ENCODE measurements at places on chromosomes 1 and 21.

GRCh38 chr1:172742599-172743500 lies 83.9 kb downstream of the FASLG start:
- DNase-seq = peak; percentile 47

GRCh38 chr1:225813214-225813964 lies 3.5 kb downstream of the EPHX1 start:
- DNase-seq = peak; percentile 60

DNA sequence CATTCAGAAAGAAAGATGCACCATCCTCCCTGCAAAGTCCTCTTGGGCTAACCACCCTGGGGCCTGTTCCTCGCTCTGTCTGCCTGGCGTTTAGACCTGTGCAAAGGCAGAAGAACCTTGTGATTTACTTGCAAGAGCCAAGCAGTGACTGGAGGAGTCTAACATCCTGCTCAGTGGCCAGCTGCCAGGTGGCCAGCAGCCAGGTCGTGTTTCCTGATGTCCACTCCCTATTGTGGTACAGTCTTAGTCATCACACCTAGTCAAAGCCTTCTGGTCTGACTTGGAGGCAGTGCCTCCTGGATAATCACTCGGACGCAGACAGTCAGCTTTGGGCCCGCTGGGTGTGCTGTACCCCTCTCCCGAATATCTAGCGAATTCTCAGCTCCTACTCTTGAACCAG lies 118.1 kb downstream of the PGBD5 start:
- no peak for DNase-seq

GRCh38 chr1:60271041-60271440 lies 197.5 kb upstream of the C1orf87 start:
- no peak for DNase-seq

- DNase-seq = no peak
Measured at GRCh38 chr21:34201001-34201400, 127.6 kb downstream of the MRPS6 start.

DNA sequence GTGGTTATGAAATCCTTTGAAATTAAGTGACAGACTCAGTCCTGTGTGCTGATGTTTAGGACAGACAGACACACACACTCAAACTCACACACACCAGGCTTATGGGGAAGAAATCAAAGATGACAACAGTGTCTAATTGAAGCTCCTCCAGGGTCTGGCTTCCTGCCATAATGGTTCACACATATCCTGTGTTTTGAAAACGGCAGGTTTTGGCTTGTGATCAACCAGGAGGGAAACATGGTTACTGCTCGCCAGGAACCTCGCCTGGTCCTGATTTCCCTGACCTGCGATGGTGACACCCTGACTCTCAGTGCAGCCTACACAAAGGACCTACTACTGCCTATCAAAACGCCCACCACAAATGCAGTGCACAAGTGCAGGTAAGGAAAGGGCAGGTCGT lies 4.6 kb downstream of the MTARC1 start:
- no peak for DNase-seq

GRCh38 chr21:33848249-33848953 lies 67.2 kb downstream of the ATP5PO start:
- DNase-seq = no peak

- DNase-seq = no peak
Measured at GRCh38 chr1:2328676-2329455, 62.5 kb downstream of the MORN1 start.

DNA sequence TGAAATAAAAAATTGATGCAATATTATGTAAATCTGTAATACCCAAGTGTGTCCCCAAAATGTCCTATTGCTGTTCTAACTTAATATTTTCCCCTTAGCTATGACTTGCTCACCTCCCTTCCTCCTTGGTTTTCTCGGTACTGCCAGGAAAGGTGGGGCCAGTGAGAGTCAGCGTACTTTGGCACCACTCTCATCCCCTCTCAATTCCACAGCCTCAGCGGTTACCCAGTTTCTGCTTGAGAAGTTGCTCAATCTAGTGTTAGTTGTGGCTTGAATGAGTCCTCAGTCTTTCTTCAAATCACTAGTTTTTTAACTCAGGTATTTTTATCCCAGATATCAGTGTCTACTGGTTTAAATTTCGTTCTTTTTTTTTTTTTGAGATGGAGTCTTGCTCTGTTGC lies 32.3 kb downstream of the BCAS2 start:
- DNase-seq = no peak

GRCh38 chr1:223742856-223743517 lies 30.6 kb downstream of the CAPN2 start:
- DNase-seq = no peak

GRCh38 chr1:16915627-16915973 lies 6.1 kb upstream of the CROCC start:
- DNase-seq = no peak

GRCh38 chr1:25615563-25616094 lies 962 bp upstream of the MAN1C1 start:
- DNase-seq = no peak

- DNase-seq = no peak
Measured at GRCh38 chr1:76408303-76408702, 333.8 kb downstream of the ST6GALNAC3 start.

- no peak for DNase-seq
Measured at GRCh38 chr1:23114424-23115079, 54.1 kb downstream of the LUZP1 start.

DNA sequence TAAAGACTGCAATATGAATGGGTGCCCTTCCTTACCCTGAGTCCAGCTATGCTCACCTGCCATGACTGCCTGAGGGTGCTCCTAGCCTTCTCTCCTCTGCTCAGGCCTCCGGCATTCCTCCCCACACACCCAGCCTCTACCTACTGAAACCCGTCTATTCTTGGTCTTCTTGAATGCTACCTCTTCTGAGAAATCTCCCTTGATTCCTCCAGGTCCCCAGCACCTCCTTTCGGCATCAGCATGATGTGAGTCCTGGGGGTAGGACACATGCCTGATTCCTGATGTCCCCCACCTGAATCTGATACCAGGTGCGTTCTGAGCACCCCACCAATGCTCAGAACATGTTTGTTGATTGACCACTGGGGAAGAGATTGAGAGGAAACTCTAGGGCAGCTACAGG lies 8.6 kb downstream of the LDLRAD1 start:
- DNase-seq = no peak

DNA sequence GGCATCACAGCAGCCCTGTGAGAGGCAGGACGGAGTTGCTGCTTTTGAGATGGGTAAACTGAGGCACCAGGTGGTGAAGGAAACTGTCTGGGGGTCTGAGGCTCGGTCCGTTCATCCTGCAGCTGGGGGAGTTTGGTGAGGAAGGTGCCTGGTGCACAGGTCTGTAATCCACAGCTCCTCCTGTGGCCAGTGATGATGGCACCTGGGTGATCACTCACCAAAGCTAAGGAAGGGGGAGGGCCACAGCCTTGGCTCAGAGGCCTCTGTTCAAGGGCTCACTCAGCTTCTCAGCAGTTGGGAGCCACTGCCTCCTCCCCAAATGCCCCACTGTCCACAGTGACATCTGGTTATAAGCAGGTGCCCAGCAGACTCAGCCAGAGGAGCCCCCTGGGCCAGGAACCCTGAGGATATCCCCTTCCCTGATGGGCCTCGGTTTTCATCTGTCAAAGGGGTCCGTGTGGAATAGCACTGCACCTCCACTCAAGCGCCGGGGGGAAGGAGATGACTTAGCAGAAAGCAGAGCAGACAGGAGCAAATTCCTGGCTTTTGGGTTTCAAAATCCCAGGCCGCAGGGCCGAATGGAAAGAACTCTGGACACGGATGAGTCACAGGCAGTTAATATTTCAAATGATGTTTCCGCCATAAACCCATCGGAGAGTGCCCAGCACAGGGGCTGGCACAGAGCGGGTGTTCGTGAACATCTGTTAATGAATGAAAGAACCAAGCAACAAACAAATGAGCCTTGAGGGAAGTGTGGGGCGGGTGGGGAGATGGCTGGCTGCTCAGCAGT lies 82.8 kb downstream of the DMRTB1 start:
- peak; percentile 70 for DNase-seq

GRCh38 chr1:16043521-16043920 lies at the start of gene CLCNKB:
TSS of gene CLCNKB (plus strand) at chr1:16043782. CDS start at chr1:16044493, 711 bp downstream.
- DNase-seq = no peak

DNA sequence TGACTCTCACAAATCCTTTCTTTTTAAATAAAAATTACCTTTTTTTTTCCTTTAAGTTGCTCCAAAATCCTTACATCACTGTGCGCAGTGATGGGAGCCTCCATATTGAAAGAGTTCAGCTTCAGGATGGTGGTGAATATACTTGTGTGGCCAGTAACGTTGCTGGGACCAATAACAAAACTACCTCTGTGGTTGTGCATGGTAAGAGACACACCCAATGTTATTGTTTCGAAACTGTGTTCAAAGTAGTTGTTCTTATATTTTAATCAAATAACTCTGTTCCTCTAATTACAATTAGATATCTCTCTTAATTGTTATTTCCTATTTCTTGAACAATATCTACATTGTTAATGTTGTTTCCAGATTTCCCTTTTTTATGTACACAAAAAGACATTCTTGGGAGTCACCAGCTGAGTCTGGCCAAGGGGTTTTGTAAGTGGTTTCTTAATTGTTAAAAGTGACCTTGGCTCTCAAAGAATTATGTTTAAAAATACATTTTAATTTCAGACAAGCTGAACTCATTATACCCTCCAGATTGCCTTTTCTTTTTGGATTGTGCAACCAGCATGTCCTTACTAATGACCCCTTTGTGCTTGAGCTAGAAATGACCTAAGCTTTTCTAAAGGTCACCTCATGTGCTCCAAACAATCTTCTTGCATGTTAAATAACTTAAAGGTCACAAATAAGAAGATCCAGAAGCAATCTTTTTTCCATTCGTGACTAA lies 250.1 kb downstream of the HMCN1 start:
- no peak for DNase-seq

- DNase-seq = no peak
Measured at GRCh38 chr1:170318141-170318540, 172.4 kb downstream of the NTMT2 start.

- no peak for DNase-seq
Measured at GRCh38 chr1:156862997-156863599, 2.4 kb downstream of the NTRK1 start.

DNA sequence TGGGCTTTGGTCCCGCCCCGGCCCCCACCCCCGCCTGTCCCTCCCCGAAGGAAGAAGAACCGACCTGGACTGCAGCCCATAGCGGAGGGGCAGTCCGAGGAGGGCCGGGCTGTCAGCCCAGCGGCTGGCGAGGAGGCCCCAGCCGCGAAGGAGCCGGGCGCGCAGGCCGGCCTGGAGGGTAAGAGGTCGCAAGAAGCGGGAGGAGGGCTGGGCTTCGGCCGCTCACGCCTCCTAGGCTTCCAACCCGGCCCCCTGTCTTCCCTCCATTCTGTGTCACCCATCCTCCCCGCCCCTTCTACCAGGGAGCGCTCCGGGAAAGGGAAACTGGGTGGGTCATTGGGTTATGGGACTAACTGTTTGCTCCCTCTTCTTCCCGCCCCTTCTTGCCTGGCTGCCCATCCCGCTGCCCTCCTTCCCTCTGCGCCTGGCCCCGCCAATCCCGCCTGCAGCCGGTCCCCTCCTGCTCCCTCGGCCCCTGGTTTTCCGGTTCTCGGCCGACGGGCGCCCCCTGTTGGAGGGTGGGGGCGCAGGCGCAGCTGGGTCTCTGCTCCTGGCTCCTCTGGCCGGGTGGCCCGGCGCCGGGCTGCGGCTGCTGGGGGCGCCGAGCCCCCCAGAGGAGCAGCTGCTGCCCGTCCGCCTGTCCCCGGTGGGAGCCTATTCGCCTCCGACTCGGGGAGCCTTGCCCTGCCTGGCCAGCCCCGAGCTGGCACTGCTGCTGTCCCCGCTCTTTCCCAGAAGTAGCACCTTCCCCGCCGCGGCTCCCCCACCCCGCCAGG lies 2.4 kb downstream of the RUSC1 start:
- DNase-seq = peak; percentile 93

DNA sequence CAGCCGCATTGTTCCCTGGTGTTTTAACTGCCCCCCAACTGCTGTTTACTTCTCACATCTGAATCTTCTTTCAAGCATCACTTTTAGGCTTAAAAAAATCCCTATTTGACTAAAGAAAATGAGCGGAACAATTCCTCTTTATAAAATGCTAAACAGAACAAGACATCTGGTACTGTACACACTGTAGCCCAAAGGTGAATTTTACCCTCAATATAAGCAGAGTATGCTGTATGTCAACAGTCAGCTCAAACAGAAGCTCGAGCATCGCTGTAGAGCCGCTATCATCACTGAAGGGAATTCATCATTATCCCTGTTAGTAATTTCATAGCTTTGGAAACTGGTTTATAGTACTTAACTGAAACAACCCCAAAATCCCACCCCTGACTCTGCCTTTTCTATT lies 85.3 kb downstream of the LRRC8D start:
- no peak for DNase-seq

GRCh38 chr1:51570063-51570710 lies 46.7 kb upstream of the OSBPL9 start:
- DNase-seq = no peak

DNA sequence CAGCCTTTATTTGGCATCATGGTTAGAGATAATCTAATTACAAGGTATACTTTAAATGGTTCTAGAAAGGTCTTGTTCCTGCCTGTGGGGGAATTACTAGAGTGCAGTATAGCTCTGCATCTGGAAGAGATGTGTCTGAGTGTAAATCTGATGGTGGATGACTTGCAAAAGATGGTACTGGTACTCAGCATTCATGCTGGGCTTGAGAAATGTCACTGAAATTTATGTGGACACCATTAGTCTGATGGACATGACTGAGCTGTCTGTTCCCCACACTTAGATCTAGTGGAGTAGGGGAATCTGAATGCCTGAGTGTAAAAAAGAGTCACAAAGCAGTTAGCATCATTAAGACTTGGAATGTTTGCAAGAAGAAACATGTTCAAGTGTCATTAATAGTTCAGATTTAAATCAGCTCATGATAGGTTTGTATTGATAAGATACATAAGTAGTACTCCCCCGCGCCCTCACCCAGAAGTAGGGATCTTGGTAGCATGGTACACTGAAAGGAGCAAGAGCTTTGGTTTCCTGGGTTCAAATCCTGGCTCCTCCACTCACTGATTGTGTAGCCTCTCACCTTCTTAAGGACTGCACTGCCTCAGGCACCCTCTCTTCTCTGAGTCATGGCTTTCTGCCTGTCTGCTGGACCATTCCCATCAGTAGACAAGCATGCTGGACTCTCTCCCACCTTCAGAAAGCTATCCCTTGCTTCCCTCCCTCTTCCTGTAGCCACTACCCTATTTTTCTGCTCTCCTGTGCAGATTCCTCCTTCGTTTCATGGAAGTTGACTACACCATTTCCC lies 292.9 kb downstream of the NFIA start:
- no peak for DNase-seq

DNA sequence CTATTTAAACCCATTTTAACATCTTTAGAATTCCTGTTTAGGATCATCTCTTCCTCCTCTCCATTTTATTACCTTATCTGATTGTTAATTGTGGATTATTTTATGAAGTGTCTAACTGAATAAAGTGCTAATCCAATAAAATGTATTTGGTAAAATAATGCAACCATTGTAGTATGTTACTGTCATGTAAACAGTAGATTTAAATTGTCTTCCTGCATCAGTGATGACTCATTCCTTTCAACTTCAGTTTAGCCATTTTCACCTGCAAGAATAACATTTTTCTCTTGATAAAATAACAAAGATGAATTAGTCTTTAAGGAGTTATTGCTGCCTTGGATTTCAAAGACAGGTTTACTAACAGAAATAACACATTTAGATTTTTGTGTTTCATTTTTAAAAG lies 5.4 kb downstream of the PPP2R5A start:
- DNase-seq = no peak

Data from HEK293T (cell line).